ENCODE measurements at places on chromosomes 12 and 14.

- DNase-seq, result peak; percentile 65
These were observed 551 bp downstream of the RAP1B start for GRCh38 chr12:68611094-68611805.

DNA sequence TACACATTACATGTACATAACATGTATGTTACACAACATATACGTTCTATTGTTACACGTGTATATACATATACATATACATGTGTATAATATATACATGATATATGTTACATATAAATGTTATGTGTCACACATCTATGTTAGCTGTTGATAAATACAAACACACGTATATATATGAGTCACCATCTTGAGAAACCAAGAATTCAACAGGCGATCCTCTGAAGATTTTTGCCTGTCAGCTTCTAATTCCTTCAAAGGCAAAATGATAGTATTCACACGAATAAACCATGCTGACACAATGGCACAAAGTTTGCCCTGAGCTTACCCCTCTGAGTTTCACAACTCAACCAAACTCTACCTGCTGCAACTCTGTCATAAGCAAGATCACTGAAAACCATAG is 30.2 kb upstream of the TESC start:
- peak; percentile 6 for DNase-seq

- DNase-seq, result no peak
These were observed 84.2 kb downstream of the SCARB1 start for GRCh38 chr12:124779161-124780141.

DNA sequence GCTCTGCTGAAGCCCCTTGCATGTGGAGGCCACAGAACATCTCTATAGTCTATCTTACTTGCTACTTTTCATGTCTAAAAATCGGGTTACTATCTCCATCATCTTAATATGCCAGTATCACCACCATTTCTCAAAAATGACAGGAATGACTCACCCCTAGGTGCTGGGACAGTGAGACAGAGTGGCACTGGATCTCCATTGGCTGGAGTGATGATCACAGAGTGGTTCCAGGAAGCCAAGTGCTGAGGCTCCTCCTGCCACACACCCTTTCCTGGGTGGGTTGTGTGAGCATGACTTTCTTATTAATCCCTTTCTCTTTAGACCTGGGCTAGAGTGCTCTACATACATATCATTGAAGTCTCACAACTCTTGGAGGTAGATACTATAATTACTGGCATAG is 3.3 kb upstream of the ASCL1 start:
- no peak for DNase-seq

DNA sequence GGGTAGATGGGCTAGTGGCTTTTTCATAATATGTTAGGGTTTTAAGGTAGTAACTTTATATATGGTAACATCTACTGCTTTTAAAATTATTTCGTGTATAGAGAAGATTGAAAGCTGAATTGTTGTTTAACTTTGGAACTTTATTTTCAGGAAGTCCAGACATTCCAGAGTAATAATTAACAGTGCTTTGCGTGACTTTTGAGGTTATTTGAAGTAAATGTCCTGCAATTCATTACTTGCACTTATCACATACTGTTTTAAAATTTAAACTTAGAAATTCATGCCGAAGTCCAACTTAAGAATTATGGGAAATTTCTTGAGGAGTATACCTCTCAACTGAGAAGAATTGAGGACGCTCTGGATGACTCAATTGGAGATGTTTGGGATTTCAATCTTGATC is 3.3 kb downstream of the WASHC4 start:
- DNase-seq, result no peak

DNA sequence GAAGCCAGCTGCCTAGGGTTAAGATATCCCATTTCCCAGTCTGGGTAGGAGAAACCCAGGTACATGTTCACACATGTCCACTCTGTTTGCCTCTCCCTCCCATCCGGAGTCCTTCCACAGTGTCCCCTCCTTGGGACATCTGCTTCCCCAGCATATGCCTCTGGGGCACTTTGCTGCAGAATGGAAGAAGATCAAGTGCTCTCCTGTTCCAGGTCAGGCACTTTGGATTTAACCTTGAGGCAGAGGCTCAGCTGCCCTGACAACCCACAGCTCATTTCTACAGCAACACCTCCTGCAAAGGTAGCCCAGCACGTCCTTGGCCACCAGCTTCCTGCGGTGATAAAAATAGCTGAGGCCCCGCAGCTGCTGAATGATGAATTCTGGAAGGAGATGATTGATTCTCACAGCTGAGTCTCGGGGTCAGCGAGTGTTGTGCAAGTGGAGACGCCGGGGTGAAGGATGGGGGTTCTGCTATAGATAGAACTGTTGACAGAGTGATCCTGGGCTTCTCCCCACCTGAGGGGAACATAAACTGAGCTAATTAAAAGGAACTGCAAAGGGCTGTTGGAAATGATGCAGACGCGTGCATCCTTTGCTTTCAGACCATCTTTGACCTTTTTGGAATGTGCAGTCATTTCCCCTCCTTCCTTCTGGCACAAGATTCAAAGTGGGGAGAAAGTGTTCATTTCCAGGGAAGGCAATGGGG is 145.0 kb downstream of the SLC38A6 start:
- no peak for DNase-seq

DNA sequence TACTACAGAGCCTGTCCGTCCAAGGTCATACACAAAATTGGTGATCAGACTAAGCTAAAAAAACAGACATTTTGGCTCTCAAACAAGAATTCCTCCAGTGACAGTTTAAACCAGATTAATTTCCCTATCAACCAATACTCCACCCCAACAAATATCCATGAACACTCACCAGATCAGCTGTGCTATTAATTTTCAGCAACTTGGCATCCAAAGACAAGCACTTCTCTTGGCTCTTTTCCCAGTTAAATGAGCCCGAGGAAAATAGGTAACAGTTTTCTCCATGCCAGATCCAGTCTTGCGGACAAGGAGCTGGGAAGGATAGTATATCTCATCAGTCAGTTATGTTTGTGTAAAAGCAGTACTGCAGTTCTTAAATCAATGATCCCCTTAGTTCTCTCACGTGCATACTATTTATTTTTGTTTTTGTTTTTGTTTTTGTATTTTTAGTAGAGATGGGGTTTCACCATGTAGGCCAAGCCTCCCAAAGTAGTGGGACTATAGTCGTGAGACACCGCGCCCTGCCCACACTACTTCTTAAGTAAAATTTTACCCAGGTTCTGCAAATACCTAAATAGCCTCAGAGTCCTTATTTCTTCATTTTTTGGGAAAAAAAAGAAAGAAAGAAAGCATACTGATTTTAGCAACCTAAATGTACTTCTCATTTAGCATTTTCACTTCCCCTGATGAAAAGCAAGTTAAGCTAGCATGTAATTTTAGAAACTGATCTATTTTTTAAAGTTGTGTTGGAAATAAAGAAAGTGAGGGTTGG is 11.1 kb downstream of the OLR1 start:
- DNase-seq, result no peak

GRCh38 chr12:94372461-94372860 is 87.2 kb downstream of the CEP83 start:
- peak; percentile 4 for DNase-seq

- peak; percentile 8 for DNase-seq
These were observed 120.9 kb downstream of the SINHCAF start for GRCh38 chr12:31205054-31205453.

DNA sequence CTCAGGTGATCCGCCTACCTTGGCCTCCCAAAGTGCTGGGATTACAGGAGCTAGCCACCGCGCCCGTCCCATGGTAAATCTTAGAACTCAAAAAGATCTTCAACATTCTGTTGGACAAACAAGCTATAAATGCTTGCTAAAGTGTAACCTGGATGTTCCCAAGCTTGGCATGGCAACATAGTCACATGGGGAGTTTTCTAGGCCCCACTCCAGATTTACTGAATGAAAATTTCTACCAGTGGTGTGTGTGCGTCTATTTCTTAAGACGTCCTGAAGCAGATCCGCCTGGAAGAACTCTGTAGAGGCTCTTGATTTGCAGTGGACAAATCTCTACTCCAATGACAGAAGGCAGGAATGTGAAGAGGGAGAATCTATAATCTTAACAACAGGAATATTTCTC is 59.9 kb downstream of the ZFYVE21 start:
- DNase-seq, result no peak
